WERI-Rb-1 (cell line): ENCODE measurements at places on chromosomes 2 and 18.

DNA sequence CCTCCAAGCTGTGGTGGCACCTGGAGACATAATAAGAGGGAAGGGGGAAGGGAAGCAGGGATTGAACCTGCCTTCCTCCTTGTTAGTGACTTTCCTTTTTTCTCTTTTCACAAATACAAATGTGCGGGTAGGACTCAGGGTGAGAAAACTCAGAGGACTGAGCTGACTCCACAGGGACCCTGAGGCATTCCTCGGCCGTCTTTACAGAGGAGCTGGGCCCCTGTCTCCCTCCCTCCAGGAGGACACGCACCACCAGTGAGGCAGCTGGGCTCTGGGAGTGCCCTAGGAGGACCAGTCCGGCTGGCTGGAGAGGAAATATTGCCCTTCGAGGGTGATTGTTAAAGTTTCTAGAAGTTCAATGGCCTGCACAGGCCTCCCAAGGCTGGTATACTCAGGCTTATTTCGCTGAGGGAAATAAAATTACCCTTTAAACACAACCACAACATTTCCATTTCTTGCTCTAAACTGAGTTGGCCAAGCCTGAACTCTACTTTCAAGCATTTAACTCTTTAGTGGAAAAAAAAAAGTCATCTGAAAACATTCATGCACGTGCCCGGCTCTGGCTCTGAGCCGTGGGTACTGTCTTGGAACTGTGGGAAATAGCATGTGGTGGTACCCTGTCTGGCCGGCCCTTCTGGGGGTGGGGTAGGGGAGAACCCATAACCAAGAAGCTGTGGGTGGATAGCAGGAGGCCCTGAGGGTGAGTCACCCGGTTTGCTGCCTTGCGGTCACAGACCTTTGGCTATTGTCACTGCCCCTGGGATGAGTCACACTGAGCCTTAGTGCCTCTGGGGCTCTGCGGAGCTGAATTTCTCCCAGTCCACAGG lies 116.0 kb downstream of the COPS8 start:
- no peak for DNase-seq

DNA sequence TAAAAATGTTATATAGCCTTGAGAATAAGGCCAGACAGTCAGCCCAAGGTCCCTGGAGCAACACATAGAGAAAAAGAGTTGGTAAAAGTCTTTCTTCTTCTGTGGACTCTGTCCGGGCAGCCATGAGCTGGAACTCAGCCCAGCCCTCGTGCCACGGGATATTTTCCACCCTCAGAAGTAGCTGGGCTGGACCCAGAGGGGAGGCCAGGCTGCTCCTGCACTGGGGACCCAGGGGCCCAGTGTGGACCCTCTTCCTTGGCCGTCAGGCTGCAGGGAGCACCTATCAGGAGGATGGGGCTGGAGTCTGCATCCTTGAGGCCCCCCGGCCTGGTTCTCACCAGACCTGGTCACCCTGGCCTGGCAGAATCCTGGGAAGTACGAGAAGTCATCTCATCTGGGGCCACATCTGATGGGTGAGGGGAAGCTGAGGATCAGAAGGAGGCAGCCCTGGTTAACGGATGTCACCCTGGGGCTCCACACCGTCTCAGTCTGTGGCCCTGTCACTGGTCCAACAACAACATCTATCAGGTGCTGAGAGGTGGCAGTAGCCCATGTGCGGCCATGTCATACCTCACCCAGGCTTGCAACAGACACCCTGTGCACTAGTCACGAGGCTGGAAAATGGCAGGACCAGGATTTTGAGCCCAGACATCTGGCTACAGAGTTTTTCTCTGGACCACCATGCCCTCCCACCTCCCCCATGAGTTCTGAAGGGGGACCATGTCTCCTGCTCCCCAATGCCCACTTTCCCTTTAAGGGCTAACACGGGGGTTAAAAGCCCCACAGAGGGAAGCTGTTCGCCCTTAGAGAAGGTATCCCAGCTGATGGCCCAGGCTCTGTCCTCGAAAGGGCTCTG lies 33.0 kb downstream of the SDC1 start:
- DNase-seq, result no peak

GRCh38 chr2:152465541-152465940 lies 130.6 kb downstream of the FMNL2 start:
- DNase-seq, result peak; percentile 70

DNA sequence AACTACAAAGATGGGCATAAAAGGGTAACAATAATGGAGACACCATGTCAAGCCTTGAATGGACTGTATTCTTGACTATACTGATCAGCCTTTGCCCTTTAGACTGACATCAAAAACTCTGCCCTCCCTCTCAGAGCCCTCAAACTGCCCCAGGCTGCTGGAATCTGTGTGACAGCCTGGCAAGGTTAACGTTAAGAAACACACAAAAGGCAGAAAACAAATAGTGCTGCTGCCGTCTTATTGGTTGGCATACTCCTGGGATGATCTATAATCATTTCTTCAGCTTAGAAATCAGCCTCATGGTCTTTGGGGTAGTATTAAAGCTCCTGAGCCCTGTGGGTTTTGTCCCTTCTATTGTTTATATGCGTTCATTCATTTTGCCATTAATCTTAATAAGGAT lies 338.0 kb downstream of the DCC start:
- DNase-seq, result no peak

- no peak for DNase-seq
These were observed 80.8 kb upstream of the PAPOLG start for GRCh38 chr2:60675301-60675700.

DNA sequence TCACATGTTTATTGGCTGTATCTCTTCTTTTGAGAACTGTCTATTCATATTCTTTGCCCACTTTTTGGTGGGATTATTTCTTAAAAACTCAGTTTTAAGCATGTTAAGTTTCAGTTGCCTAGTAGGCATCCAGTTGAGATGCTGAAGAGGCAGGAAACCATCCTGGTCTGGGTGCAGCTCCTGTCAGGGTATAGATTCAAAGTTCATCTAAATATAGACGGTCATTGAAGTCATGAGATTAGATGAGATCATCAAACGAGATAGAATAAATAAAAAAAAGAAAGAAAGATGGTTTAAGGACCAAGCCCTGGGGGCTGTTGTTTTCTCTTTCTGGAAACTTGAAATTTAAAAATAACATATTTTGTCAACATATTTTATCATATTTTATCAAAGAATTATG lies 9.2 kb upstream of the DNAH7 start:
- no peak for DNase-seq

GRCh38 chr2:156333274-156333950 lies 891 bp upstream of the NR4A2 start:
- DNase-seq, result no peak

DNA sequence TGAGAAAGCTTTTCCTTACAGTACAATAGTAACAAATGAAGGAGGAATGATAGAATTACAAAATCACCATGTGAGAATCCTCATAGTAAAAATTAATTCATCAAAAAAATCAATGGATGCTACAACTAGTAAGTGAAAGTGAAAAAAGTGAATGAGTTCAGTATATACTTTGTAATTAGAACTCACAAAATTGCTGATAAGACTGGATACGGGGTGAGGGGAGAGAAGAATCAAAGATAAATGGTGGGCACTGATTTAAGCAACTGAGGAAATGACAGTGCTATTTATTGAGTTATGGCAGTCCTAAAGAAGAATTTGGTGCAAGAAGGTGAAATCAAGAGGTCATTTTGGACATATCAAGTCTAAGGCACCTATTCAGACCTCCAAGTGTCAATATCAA lies 20.6 kb downstream of the OLA1 start:
- no peak for DNase-seq

DNA sequence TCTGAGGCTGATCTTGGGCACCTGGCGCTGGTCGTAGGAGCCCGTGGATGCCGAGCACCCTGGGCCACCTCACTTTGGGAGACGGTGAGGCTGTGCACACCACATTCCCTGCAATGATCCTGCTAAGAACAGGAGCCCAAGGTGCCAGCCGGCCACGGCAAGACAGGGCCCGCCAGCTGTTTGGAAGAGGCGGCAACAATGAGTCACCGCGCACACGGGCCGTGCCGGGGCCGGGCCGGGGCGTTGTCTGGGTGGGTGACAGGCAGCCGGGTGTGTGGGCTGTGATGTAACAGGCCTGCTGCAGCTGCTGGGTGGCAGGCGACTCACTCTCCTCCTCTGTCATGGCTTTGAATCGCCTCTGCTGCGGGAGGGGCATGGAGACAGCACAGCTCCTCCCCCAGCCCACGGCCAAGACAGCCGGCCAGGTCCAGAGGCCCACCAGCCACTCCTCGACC lies 49.7 kb upstream of the ODC1 start:
- no peak for DNase-seq

DNA sequence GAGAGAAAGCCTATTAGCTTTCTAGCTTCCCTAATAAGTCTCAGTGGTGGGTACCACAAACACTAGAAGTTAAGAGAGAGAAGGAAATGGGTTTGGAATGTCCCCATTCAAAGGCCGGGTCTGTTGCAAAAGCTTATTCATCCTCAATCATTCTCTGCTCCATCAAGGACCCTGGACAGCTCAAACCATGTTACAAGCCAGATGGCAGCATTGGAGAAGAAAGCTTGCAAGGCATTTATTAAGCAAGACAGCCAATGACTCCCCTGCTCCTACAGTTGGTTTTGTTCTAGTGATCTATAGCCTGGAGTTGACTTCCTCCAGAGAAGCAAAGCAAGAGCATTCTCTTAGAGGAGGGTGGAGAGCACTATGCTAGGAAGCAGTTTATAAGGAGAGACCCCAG lies 86.9 kb upstream of the LMAN1 start:
- DNase-seq, result no peak

DNA sequence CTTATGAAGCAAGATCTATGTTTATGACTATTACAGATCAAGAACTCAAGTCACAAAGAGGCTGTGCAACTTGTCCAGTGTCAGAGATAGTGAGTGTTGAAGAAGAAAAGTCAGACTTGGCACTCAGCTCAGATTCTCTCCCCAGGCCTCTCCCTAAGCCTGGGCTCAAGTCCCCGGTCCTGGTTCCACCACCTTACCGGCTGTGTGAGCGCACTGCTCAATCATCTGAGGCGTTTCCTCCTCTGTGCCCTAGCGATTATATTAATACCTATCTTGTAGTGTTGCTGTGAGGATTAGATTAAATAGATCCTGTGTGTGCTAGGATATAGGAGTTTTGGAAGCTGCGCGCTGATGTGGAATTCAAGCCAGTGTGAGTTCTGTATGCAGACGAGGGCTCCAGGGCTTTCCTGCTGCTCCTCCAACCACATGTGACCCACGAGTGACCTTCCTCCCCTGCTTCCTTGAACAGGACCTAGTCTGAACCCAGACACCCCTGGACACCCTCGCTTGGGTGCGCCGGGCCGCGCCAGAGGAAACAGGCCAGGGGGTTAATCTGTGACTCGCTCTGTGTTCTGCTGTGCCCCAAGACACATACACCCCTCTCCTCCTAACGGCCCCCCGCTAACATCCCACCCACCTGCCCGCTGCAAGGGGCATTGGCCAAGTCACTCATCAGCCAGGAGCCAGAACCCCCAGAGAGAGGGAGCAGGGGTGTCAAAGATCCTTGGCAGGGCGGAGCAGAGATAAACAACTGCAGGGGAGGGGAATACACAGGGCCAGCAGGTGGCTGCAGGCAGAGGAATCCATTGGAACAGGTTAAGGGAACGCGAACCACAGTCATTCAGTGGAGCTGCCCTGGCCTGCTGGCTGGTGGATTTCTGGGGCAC lies 38.3 kb downstream of the TNS1 start:
- DNase-seq, result peak; percentile 61

GRCh38 chr2:141186413-141187074 lies 944.3 kb downstream of the LRP1B start:
- DNase-seq, result no peak

DNA sequence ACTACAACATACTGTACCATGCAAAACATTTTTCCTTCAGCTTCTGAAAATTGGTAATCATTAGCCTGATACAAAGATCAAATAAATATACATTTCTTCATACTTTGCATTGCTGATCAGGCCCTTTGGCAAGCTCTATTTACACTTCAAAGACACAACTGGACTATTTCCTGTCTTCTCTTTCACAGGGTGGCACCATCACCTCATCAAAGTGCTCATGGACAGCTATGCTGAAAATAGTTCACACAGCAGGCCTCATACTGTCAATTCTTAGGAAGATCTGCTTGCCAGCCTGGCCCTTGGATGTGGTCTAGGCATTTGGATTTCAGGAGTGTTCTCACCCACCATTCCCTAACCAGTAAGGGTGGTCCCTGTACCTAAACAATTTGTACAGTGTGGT lies 33.9 kb downstream of the FBXO15 start:
- DNase-seq, result no peak

GRCh38 chr2:227472265-227473121 lies 537 bp downstream of the AGFG1 start:
- DNase-seq, result peak; percentile 58

DNA sequence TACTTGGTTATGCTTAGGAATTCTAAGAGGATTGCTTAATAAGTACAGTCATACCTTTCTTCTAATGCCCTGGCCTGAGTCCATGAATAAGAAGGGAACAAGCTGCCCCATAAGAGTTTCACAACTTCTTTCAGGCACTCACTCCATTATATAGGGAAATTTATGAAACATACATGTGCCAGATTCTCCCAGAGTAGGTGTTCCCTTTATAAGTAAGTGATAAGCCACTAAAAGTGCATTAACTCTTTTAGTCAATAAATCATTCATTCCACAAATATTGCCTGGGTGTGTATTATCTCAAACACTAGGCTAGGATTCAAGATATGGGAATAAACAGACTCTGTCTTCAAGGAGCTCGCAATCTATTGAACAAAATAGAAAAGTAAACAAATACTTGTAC lies 84.5 kb upstream of the RBBP8 start:
- no peak for DNase-seq

DNA sequence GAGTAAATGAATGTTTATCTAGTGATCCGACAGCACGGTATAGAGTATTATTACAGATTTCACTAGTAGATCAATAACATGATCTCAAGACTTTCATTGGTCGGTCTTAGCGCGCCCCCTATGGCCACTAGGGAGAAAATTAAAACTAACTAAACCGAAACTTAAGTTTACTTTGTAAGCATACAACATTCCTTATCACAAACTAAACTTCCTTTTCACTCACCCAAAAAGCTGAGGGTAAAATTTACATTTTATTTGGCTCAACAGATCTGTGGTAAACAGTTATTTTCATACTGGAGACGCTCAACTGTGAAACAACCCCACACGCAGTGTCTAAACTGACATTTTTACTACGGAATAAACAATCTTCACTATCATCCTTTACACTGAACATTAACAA lies 215.6 kb upstream of the MAP2 start:
- DNase-seq, result peak; percentile 49

DNA sequence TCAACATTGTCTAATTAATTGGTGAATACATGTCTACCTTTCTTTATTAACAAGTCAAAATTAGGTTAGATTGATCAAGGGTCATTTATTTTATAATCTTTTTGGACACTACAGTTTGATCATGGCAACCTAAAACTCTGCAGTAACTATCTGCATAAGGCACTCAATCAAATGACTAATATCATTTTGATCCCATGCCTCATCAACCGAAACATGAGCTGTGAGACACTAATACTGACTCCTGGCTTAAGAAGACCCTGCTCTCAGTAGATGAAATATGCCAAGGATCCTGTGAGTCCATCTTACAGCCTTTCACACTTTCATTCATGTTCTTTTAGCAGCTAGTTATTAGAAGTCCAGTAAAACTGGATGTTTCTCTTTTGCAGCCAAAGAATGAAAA lies 169.4 kb upstream of the CAVIN2 start:
- DNase-seq, result no peak

GRCh38 chr2:222875482-222875881 lies 14.6 kb downstream of the ACSL3 start:
- no peak for DNase-seq

- no peak for DNase-seq
These were observed 267.6 kb downstream of the TFCP2L1 start for GRCh38 chr2:121017396-121017795.

GRCh38 chr18:31516437-31516836 lies 18.5 kb downstream of the DSG2 start:
- DNase-seq, result no peak
